ENCODE measurements at places on chromosomes 16 and 17.

- DNase-seq: peak; percentile 43
Measured at GRCh38 chr17:42667088-42667951, 8.2 kb downstream of the TUBG2 start.

- no peak for DNase-seq
Measured at GRCh38 chr17:77361986-77362620, 221.3 kb downstream of the SEC14L1 start.

GRCh38 chr17:72462407-72462806 lies 341.6 kb downstream of the SOX9 start:
- no peak for DNase-seq

GRCh38 chr17:83195330-83196023 lies 116.1 kb downstream of the METRNL start:
- no peak for DNase-seq

All from CD14-positive monocyte (primary cell).